ENCODE measurements at places on chromosomes 16 and 17. TPM values are rescaled to one million over a fixed set of nuclear protein-coding genes. Genes with fewer than 3 reads are reported as not detected.

SEC14L1 gene
- total RNA-seq, result 73.4 TPM

HBQ1 gene
- not detected for total RNA-seq

USP36 gene
- 112 TPM for total RNA-seq

DOC2B gene
- total RNA-seq, result 0.21 TPM
